ENCODE measurements at places on chromosomes 1 and 21.

DNA sequence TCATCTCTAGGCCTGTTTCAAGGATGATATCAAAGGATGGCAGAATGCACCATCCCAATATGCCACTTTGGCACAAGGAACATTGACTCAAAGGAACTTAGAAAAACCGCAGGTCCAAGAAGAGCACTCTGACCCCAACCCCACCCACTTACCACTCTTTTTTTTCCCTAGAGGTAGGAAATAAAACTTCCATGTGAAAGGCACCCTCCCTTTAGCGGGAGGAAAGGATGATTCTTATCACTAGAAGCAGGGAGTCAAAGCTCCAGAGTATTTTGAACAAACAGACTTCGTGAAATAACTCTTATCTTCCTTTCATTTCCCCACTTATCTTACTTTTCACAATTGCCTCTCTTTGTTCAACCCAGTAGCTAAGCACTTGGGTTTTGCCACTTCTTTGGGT lies 22.2 kb downstream of the PSMG1 start:
- no peak for DNase-seq

DNA sequence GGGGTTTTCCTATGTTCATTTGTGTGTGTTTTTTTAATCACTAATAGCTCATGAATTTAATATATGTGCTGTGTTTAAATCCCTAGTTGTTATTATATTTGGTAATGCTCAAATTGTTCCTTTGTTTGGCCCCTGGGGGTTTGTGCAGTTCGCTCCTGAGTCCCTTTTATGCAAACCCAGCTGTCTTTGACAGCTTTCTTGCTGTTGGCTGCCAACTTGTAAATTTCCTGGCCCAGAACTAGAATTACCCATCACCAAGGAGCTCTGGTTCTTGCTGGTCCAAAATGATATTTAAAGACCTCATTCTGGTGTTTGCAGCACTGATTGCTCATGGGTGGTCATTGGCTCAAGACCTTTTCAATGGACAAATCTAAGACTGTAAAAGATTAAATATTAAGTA lies 39.6 kb upstream of the PGBD5 start:
- no peak for DNase-seq

DNA sequence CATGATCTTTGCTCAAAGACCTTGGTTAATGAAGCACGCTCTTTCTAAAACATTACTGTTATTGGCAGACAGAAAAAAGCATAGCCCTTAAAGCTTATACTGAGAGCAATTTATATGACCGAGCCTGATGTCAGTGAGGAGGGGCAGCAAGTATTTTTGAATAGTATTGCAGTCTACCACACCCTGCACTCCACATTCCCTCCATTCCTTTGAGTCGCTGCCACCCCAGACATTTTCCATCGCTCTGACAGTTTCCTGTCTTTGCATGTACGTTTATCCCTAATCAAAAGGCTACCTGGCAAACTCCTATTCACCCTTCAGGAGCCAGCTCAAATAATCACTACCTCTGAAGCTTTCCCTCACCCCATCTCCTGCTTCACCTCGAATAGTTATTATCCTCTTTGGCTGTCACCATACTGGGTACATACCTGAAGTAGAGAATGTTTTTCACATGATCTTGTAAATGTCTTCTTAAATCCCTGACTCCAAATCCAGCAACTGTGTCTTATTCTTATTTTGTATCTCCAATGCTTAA lies 5.5 kb upstream of the JUN start:
- no peak for DNase-seq

GRCh38 chr1:247908766-247909165 lies 11.3 kb upstream of the OR2T8 start:
- DNase-seq: no peak

Measured in HFF-Myc (cell line).